Kidney (tissue), 22 donors: ENCODE measurements at places on chromosomes 2 and 18. TPM values are rescaled to one million over a fixed set of nuclear protein-coding genes. Genes with fewer than 3 reads are reported as not detected.

UGT1A6 gene
- 43.7 TPM for total RNA-seq

- no peak for DNase-seq
- H3K4me1 ChIP-seq = peaks cover 11% of the 10 kb centered on the region
- no peaks in the 10 kb centered on the region for H3K27me3 ChIP-seq
- no peak overlapping the region for H3K27ac ChIP-seq
These were observed 240.9 kb downstream of the CALCRL start for GRCh38 chr2:187207126-187207525.

- H3K27ac ChIP-seq = no peak overlapping the region
- no peaks in the 10 kb centered on the region for H3K36me3 ChIP-seq
- H3K4me3 ChIP-seq = no peak overlapping the region
- no peaks in the 10 kb centered on the region for H3K4me1 ChIP-seq
- no peaks in the 10 kb centered on the region for H3K27me3 ChIP-seq
- no peak for DNase-seq
These were observed 26.2 kb downstream of the RALB start for GRCh38 chr2:120278901-120279300.

- H3K36me3 ChIP-seq = no peaks in the 10 kb centered on the region
- H3K4me3 ChIP-seq = no peak overlapping the region
- H3K4me1 ChIP-seq = peaks cover 7% of the 10 kb centered on the region
- DNase-seq = no peak
- H3K27me3 ChIP-seq = no peaks in the 10 kb centered on the region
These were observed 136.2 kb downstream of the MBP start for GRCh38 chr18:76996429-76996828.

GRCh38 chr2:75800456-75800855 lies 89.7 kb upstream of the GCFC2 start:
- no peak overlapping the region for H3K4me3 ChIP-seq
- no peak for DNase-seq
- no peak overlapping the region for H3K27ac ChIP-seq
- no peaks in the 10 kb centered on the region for H3K27me3 ChIP-seq
- no peaks in the 10 kb centered on the region for H3K36me3 ChIP-seq

GRCh38 chr2:109666466-109666865 lies 52.3 kb downstream of the SOWAHC start:
- H3K36me3 ChIP-seq = no peaks in the 10 kb centered on the region
- DNase-seq = no peak
- no peak overlapping the region for H3K4me3 ChIP-seq
- H3K27ac ChIP-seq = no peak overlapping the region

- no peaks in the 10 kb centered on the region for H3K27me3 ChIP-seq
- H3K27ac ChIP-seq = no peak overlapping the region
- H3K36me3 ChIP-seq = no peaks in the 10 kb centered on the region
- H3K4me1 ChIP-seq = no peaks in the 10 kb centered on the region
- no peak for DNase-seq
- H3K4me3 ChIP-seq = no peak overlapping the region
These were observed 181.8 kb downstream of the SNTG2 start for GRCh38 chr2:1132328-1132969.

DNA sequence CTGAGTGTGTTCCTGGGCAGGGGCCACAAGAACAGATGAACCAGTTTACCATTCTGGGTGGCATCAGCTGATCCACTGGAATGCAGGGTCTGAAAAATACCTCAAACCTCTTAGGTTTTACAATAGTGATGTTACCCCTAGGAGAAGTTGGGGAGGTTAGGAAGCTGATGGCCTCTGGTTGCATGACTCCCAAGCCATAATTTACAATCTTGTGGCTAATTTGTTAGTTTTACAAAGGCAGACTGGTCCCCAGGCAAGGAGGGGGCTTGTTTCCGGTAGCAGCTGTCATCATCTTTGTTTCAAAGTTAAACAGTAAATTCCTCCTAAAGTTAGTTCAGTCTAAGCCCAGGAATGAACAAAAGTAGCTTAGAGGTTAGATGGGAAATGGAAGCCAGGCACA lies 113.8 kb upstream of the SLC38A11 start:
- H3K4me1 ChIP-seq = no peaks in the 10 kb centered on the region
- no peaks in the 10 kb centered on the region for H3K27me3 ChIP-seq
- H3K36me3 ChIP-seq = no peaks in the 10 kb centered on the region
- no peak overlapping the region for H3K27ac ChIP-seq

NAT8 gene
- 94.4 TPM for total RNA-seq

- H3K36me3 ChIP-seq = no peaks in the 10 kb centered on the region
- H3K27me3 ChIP-seq = no peaks in the 10 kb centered on the region
- H3K27ac ChIP-seq = no peak overlapping the region
- no peaks in the 10 kb centered on the region for H3K4me1 ChIP-seq
- no peak for DNase-seq
These were observed 31.0 kb downstream of the CCDC195 start for GRCh38 chr2:224685121-224685520.

CHRND gene
- not detected for total RNA-seq

DNA sequence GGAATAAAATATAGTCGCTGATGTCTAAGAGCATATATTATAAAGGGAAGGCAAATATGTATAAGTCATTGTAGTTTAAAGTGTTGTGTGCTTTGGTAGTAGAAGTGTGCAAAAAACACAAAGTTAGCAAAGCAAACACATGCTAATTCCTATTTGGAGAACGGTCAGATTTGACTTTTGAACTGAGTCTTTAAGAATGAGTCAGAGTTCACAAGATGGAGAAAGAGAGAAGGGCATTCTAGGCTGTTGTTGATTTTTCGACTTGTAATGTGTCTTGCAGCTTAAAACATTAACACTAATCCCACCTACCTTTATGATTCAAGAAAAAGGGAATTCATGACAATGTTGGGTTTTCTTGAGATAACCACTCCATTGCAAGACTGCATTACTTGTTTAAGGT lies 98.1 kb downstream of the CRIM1 start:
- H3K27ac ChIP-seq = peak overlapping the region; percentile 28
- H3K4me1 ChIP-seq = peaks cover 22% of the 10 kb centered on the region

- no peaks in the 10 kb centered on the region for H3K36me3 ChIP-seq
- no peak for DNase-seq
- H3K4me3 ChIP-seq = no peak overlapping the region
These were observed 9.8 kb downstream of the SCN9A start for GRCh38 chr2:166365803-166366420.

SCN7A gene
- 3.6 TPM for total RNA-seq

GRCh38 chr18:48550101-48550729 lies 11.4 kb downstream of the CTIF start:
- peaks cover 16% of the 10 kb centered on the region for H3K4me1 ChIP-seq
- H3K27ac ChIP-seq = no peak overlapping the region
- H3K4me3 ChIP-seq = no peak overlapping the region
- DNase-seq = no peak

- no peak within 1 kb of the TSS for H3K4me3 ChIP-seq
- no peak for DNase-seq
- H3K27ac ChIP-seq = no peak within 1 kb of the TSS
- peaks cover 9% of the 10 kb centered on the region for H3K4me1 ChIP-seq
- no peaks in the 10 kb centered on the region for H3K27me3 ChIP-seq
These were observed at the start of gene UPP2 for GRCh38 chr2:158101384-158101926. Gene UPP2 (plus strand): TSS chr2:158101876. CDS start chr2:158102064, 188 bp downstream.

GRCh38 chr18:13243363-13243762 lies 24.8 kb downstream of the LDLRAD4 start:
- H3K4me1 ChIP-seq = no peaks in the 10 kb centered on the region
- no peak overlapping the region for H3K4me3 ChIP-seq
- peak; percentile 18 for DNase-seq
- no peaks in the 10 kb centered on the region for H3K27me3 ChIP-seq
- no peaks in the 10 kb centered on the region for H3K36me3 ChIP-seq
- H3K27ac ChIP-seq = no peak overlapping the region

DNA sequence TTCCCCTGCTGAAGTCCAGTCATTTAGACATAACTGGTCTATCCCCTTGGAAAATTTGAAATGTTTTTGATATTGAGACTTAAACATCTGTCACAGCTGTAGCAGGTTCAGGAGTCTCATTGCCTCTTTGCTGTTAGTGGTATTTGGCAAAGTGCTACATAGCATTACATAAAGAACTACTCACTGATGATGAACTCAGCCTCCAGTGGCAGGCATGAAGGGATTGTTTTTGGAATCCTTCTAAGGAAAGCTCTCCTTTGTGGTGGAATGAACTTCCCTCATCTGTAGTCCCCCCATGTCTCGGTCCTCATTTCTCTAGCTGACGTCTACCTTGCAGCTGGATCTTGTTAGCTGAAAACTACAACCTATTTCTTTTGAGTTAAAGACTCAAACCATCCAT lies 111.6 kb downstream of the TACR1 start:
- H3K27ac ChIP-seq = no peak overlapping the region
- H3K4me3 ChIP-seq = no peak overlapping the region
- H3K36me3 ChIP-seq = no peaks in the 10 kb centered on the region

TMEM163 gene
- total RNA-seq = 5.9 TPM

DNA sequence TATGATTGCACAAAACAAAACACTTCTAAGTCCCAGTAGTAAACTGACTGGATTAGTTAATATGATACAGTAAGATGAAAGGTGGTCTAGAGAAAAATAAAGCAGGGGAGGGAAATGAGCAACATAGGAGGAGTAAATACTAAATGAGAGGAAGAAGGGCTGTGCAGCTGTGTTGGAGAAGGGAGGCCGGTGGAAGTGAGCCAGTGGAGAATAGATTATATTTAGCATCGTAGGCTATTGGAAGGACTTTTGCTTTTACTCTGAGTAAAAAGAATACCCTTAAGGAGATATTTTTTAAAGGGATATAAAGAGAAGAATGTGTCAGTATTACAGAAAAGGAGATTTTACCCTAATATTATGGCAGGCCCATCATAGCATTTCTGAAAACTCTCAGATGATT lies 12.7 kb downstream of the WDR75 start:
- no peaks in the 10 kb centered on the region for H3K27me3 ChIP-seq
- DNase-seq = no peak
- H3K4me3 ChIP-seq = no peak overlapping the region
- peaks cover 43% of the 10 kb centered on the region for H3K36me3 ChIP-seq

- no peak overlapping the region for H3K4me3 ChIP-seq
- H3K27me3 ChIP-seq = no peaks in the 10 kb centered on the region
- no peaks in the 10 kb centered on the region for H3K36me3 ChIP-seq
- H3K4me1 ChIP-seq = no peaks in the 10 kb centered on the region
These were observed 446.1 kb upstream of the FAM98A start for GRCh38 chr2:34045101-34045655.

- H3K27ac ChIP-seq = peak within 1 kb of the TSS; percentile 77
- H3K27me3 ChIP-seq = no peaks in the 10 kb centered on the region
- peaks cover 7% of the 10 kb centered on the region for H3K4me1 ChIP-seq
- peak; percentile 94 for DNase-seq
These were observed at the start of gene TCF7L1 for GRCh38 chr2:85132834-85133637. Gene TCF7L1 (plus strand): TSS chr2:85133392. CDS start chr2:85133685, 293 bp downstream.

- H3K4me3 ChIP-seq = no peak overlapping the region
- H3K4me1 ChIP-seq = no peaks in the 10 kb centered on the region
- DNase-seq = peak; percentile 7
- no peaks in the 10 kb centered on the region for H3K36me3 ChIP-seq
- H3K27ac ChIP-seq = no peak overlapping the region
- no peaks in the 10 kb centered on the region for H3K27me3 ChIP-seq
These were observed 112.9 kb upstream of the GYPC start for GRCh38 chr2:126543081-126543480.

GRCh38 chr2:23803264-23803964 lies 123.5 kb downstream of the ATAD2B start:
- H3K27ac ChIP-seq = no peak overlapping the region
- peaks cover 2% of the 10 kb centered on the region for H3K36me3 ChIP-seq
- no peak overlapping the region for H3K4me3 ChIP-seq
- no peaks in the 10 kb centered on the region for H3K4me1 ChIP-seq

GRCh38 chr2:195674491-195675221 lies 17.6 kb downstream of the SLC39A10 start:
- H3K4me3 ChIP-seq = no peak overlapping the region
- no peak for DNase-seq
- H3K4me1 ChIP-seq = no peaks in the 10 kb centered on the region
- no peaks in the 10 kb centered on the region for H3K27me3 ChIP-seq

C1QL2 gene
- total RNA-seq = not detected

DNA sequence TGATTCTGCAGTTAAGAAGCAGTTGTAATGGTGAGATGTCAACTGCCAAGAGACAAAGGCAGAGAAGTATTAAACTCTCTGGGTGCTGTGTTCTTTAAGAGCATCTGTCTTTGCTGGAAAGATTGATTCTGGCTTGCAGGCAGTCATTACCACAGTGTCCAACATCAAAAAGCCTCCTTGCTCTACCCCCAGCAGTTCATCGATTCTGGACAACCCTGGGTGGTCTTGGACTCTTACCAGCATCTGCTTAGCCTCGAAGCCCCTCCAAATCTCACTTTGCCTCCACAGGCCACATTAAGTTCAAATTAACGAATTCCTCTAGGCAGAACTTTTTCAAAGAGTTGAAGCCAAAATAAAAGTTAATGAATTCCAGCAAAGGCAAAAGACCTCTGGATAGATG lies 1061.4 kb downstream of the TSN start:
- H3K4me1 ChIP-seq = no peaks in the 10 kb centered on the region
- no peak for DNase-seq
- no peaks in the 10 kb centered on the region for H3K27me3 ChIP-seq

DNA sequence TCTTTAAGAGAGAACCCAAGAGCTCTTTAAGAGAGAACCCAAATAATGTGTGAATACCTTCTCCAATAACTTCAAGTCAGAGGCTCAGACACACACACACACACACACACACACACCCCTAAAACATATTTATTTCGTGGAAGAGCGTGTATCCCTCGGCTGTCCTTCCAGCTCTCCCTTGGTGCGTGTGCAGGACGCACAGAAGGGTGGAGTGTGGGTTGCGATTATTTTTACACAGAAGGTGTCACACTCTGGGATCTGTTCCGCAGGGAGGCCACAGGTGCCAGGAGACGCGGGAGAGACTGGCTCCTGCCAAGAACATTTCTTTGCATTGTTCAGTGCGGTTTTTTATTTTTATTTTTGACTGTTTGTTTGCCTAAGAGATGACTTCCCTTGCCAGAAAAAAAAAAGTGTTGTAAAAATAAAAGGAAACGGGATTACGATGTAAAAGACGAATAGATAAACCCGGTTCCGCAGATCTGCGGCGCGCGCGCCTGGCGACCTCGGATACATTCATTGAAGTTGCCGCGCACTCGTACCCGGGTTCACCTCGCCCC lies 47.3 kb upstream of the ATP6V1B1 start:
- DNase-seq = no peak
- no peak overlapping the region for H3K27ac ChIP-seq
- peaks cover 16% of the 10 kb centered on the region for H3K4me1 ChIP-seq
- no peak overlapping the region for H3K4me3 ChIP-seq
- H3K36me3 ChIP-seq = no peaks in the 10 kb centered on the region
- peaks cover 89% of the 10 kb centered on the region for H3K27me3 ChIP-seq

- H3K27ac ChIP-seq = no peak overlapping the region
- DNase-seq = peak; percentile 58
- peaks cover 8% of the 10 kb centered on the region for H3K4me1 ChIP-seq
- H3K27me3 ChIP-seq = no peaks in the 10 kb centered on the region
- no peaks in the 10 kb centered on the region for H3K36me3 ChIP-seq
These were observed 127.3 kb downstream of the PRKCE start for GRCh38 chr2:45778720-45779171.

IL1RL1 gene
- total RNA-seq = 32.3 TPM

SAG gene
- not detected for total RNA-seq
